ENCODE measurements at places on chromosomes 16 and 17.

GRCh38 chr17:58088624-58089023, 5.4 kb downstream of the DYNLL2 start:
- H3K4me3 ChIP-seq: no peak overlapping the region
- no peak for DNase-seq
- H3K4me1 ChIP-seq: peaks cover 49% of the 10 kb centered on the region
- no peak overlapping the region for H3K27ac ChIP-seq

- no peaks in the 10 kb centered on the region for H3K36me3 ChIP-seq
- H3K27me3 ChIP-seq: no peaks in the 10 kb centered on the region
- no peaks in the 10 kb centered on the region for H3K4me1 ChIP-seq
- DNase-seq: no peak
- H3K4me3 ChIP-seq: no peak overlapping the region
Measured at GRCh38 chr17:69913616-69914015, 161.4 kb upstream of the KCNJ16 start.

- H3K27ac ChIP-seq: peak overlapping the region; percentile 84
- no peaks in the 10 kb centered on the region for H3K27me3 ChIP-seq
- H3K4me3 ChIP-seq: peak overlapping the region; percentile 32
- peaks cover 71% of the 10 kb centered on the region for H3K4me1 ChIP-seq
- H3K36me3 ChIP-seq: peaks cover 62% of the 10 kb centered on the region
- peak; percentile 73 for DNase-seq
Measured at GRCh38 chr17:82267575-82268379, 5.7 kb downstream of the CSNK1D start.

- H3K4me1 ChIP-seq: peaks cover 20% of the 10 kb centered on the region
- no peak for DNase-seq
- peak overlapping the region; percentile 90 for H3K4me3 ChIP-seq
- H3K27me3 ChIP-seq: no peaks in the 10 kb centered on the region
Measured at GRCh38 chr17:61926826-61927207, 965 bp downstream of the INTS2 start.

DNA sequence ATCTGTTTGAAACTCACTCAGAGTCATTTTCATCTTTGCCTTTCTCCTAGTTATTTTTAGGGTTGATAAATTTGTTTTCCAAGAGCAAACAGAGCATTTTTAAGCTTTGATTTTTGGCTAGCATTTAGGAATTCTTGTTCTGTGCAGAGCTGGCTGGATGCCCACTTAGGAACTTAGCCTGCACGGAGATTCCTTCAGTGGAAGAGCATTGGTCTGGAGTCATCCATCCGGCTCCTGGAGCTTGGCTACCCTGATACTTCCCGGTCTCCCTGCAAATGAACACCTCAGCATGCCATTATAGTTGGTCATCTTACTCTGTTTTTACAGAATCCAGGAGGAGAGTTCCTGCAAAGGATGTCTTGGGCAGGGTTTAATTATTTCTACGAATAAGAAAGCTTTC, 57.1 kb downstream of the SPECC1 start:
- H3K4me1 ChIP-seq: peaks cover 24% of the 10 kb centered on the region
- H3K27me3 ChIP-seq: no peaks in the 10 kb centered on the region
- H3K4me3 ChIP-seq: no peak overlapping the region
- no peak for DNase-seq
- H3K36me3 ChIP-seq: no peaks in the 10 kb centered on the region

- no peaks in the 10 kb centered on the region for H3K27me3 ChIP-seq
- no peak overlapping the region for H3K4me3 ChIP-seq
- DNase-seq: peak; percentile 33
- peak overlapping the region; percentile 2 for H3K27ac ChIP-seq
Measured at GRCh38 chr17:43517615-43518386, 28.3 kb downstream of the ETV4 start.

DNA sequence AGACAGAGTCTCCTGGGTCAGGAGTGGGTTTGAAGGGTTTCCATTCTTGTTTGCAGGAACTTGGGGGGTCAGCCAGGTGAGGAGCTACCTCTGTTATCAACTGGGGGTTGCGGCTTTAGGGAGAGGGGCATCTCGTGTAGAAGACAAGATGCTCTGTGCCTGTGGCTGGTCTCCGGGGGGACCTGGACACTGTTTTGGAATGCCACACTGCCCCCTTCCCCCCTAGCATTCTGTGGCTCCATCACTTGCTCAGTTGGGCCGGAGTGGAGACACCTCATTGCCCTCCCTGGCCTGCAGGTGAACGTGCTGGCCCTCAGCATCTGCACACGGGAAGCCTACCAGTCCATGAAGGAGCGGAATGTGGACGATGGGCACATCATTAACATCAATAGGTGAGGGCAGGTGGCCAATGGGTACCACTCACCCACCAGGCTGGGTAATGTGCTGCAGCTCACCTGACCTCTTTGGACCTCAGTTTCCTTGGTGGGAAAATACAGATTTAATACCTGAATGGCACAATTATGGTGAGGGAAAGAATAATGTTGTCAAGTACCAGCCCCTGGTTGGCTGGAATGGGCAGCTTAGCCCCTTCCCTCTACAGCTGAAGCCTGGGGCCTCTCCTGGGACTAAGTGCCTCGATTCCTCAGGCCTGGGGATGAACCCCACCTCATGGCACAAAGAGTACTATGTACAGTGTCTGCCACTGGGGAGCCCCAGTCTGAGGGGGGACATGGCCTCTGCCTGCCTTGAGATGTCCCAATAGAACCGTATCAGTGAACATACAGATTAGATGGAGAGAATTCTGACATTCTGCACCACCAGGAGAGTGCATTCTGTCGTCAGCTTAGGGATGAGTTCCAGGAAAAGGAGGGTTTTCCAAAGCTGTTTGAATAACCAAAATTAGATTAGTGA, 3.3 kb upstream of the MRM1 start:
- peaks cover 4% of the 10 kb centered on the region for H3K36me3 ChIP-seq
- H3K4me1 ChIP-seq: peaks cover 15% of the 10 kb centered on the region
- DNase-seq: no peak
- H3K27me3 ChIP-seq: no peaks in the 10 kb centered on the region

GRCh38 chr17:51651513-51652298, 391.4 kb downstream of the UTP18 start:
- no peak overlapping the region for H3K27ac ChIP-seq
- peaks cover 24% of the 10 kb centered on the region for H3K27me3 ChIP-seq
- DNase-seq: no peak
- no peak overlapping the region for H3K4me3 ChIP-seq
- no peaks in the 10 kb centered on the region for H3K4me1 ChIP-seq

- no peak overlapping the region for H3K27ac ChIP-seq
- H3K4me1 ChIP-seq: no peaks in the 10 kb centered on the region
- no peak overlapping the region for H3K4me3 ChIP-seq
- DNase-seq: no peak
- H3K27me3 ChIP-seq: no peaks in the 10 kb centered on the region
Measured at GRCh38 chr17:70668938-70669778, 499.8 kb downstream of the KCNJ2 start.

- peaks cover 32% of the 10 kb centered on the region for H3K36me3 ChIP-seq
- peak overlapping the region; percentile 76 for H3K27ac ChIP-seq
- H3K4me3 ChIP-seq: peak overlapping the region; percentile 89
- H3K27me3 ChIP-seq: no peaks in the 10 kb centered on the region
- H3K4me1 ChIP-seq: peaks cover 47% of the 10 kb centered on the region
Measured at GRCh38 chr16:50367777-50368409, 895 bp downstream of the BRD7 start.

GRCh38 chr16:50245417-50246298, 20.7 kb upstream of the ADCY7 start:
- H3K4me1 ChIP-seq: peaks cover 11% of the 10 kb centered on the region
- no peaks in the 10 kb centered on the region for H3K27me3 ChIP-seq
- peak overlapping the region; percentile 65 for H3K27ac ChIP-seq
- H3K4me3 ChIP-seq: peak overlapping the region; percentile 78
- DNase-seq: peak; percentile 82

Data from activated CD4-positive, alpha-beta memory T cell treated with anti-CD3 and anti-CD28 coated beads for 36 hours (primary cell).